Stimulated activated CD4-positive, alpha-beta T cell treated with anti-CD3 and anti-CD28 coated beads, TNF-alpha, amount 100 ng/mL, for 1 hour (primary cell): ENCODE measurements at places on chromosomes 6 and 20.

GRCh38 chr6:80287112-80287511 lies 180.6 kb downstream of the BCKDHB start:
- DNase-seq = no peak

DNA sequence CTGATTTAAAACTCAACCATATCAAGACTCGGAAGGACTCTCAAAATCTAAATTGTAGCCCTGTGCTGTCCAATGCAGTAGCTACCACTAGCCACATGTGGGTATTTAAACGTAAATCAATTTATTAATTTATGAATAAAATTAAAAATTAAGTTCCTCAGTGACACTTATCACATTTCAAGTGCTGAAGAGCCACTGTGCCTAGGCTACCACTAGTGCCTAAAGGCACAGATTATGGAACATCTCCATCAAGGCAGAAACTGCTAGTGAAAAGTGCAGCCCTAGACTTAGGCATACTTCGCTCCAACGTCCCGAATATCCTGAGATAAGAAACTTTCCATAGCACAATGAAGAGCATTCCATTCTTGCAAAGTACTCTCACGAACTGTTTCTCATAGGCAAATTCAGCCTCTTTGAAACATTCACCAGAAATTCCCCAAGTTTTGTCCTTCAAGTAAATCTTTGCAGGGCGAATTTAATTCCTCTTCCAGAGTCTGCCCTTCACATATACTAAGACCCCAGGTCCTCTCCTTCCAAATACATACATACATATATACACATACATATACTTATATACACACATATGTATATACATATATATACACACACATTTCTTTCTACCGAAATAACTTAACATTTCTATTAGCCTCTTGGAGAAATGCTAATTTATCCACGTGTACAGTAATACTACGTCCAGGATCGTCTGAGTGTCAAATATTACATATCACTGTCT lies 1.3 kb downstream of the SUPT3H start:
- DNase-seq = no peak

- DNase-seq = no peak
Measured at GRCh38 chr6:85747093-85747492, 104.4 kb upstream of the SYNCRIP start.

DNA sequence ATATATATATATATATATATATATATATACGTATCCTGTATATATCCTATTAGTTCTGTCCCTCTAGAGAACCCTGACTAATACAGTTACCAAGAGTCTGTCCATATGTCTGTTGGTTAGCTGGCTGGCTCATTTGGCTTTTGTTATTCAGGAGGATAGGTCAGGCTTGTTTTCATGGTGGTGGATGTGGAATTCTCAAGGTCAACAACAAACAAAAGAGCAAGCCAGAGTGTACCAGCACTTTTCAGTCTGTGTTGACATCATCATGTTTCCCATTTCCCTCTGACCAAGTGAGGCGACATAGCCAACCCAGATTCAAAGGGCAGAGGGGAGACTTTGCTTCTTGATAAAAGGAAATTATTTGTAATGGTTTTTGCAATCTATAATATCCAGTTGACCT lies 88.5 kb upstream of the PTCHD4 start:
- no peak for DNase-seq

- DNase-seq = no peak
Measured at GRCh38 chr6:113578691-113579090, 278.5 kb upstream of the MARCKS start.

- no peak for DNase-seq
Measured at GRCh38 chr6:8325743-8326142, 109.6 kb downstream of the SLC35B3 start.

GRCh38 chr6:97864826-97865225 lies 581.8 kb upstream of the MMS22L start:
- no peak for DNase-seq

- no peak for DNase-seq
Measured at GRCh38 chr6:158152659-158153058, 15.4 kb downstream of the SERAC1 start.

DNA sequence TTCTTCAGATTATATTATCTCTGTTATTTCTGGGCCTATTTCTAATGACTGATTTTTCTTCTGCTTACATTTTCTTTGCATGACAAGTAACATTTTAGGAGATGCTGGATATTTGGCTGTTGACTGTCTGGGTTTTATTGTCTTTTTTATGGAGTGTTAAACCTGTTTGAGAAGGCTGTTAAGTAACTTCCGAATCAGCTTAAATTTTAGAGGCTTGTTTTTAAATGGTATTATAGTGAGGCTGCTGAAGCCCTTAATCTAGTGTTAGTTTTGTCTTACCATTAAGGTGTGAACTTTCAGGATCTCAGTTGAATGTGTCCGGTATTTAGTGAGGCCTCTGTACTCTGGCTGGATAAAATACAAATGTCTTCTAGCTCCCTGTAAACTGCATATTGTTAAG lies 109.8 kb downstream of the EYA4 start:
- no peak for DNase-seq

DNA sequence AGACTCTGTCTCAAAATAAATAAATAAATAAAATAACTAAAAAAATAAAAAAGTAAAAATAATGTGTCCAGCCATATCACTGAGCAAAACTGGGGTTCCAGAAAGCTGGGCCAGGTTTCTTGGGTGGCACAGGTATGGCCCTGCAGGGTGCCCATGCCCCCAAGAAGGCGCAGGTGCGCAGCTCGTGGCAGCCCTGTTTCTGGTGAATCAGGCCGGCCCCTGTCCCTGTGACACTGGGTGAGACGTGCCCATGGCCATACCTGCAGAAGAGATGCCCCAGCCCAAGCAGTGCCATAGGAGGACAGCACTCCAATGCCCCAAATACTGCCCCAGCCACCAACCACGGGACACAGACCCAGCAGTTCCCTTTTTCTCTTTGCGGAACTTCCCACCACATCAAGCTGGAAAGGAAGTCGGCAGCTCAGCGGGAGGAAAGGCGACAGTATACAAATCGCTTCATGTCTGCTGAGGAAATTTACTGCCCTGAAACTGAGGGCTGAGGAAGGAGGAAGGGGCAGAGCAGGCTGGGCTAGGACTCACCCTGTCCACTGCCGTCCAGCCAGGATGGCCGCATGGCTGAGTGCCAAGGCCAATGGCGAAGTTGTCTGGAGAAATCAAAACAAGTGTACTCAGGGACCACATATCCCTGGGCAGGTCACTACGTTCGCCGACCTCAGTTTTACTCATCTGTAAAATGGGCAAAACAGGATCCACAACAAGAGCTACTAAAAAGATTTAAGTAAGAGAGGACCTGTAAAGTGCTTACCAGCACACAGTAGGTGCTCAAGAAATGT lies 55.4 kb downstream of the PREX1 start:
- DNase-seq = no peak

DNA sequence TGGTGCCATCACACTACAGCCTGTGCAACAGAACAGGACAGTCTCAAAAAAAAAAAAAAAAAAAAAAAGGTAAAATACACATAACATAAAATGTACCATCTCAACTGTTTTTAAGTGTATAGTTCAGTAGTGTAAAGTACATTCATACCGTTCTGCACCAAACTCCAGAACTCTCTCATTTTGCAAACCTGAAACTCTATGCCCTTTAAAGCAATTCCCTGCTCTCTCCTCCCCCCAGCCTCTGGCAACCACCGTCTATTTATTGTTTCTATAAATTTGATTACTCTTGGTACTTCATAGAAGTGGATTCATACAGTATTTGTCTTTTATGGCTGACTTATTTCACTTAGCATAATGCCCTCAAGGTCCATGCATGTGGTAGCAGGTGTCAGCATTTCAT lies 12.9 kb downstream of the RIPOR2 start:
- no peak for DNase-seq

- no peak for DNase-seq
Measured at GRCh38 chr6:81977486-81977885, 225.0 kb upstream of the TENT5A start.
